LHCN-M2 (cell line): ENCODE measurements at places on chromosomes 12 and 14.

GRCh38 chr12:93795352-93795751, 118.2 kb downstream of the CRADD start:
- no peak for DNase-seq

GRCh38 chr12:13116259-13116658, 12.8 kb upstream of the GSG1 start:
- no peak for DNase-seq

GRCh38 chr12:67826946-67827720, 162.1 kb upstream of the IFNG-AS1 start:
- peak; percentile 42 for DNase-seq

GRCh38 chr12:26971963-26972362, 33.7 kb downstream of the FGFR1OP2 start:
- no peak for DNase-seq

GRCh38 chr12:99054601-99055128, 409.6 kb downstream of the APAF1 start:
- peak; percentile 3 for DNase-seq

GRCh38 chr14:36856095-36856878, 194.6 kb downstream of the PAX9 start:
- no peak for DNase-seq

DNA sequence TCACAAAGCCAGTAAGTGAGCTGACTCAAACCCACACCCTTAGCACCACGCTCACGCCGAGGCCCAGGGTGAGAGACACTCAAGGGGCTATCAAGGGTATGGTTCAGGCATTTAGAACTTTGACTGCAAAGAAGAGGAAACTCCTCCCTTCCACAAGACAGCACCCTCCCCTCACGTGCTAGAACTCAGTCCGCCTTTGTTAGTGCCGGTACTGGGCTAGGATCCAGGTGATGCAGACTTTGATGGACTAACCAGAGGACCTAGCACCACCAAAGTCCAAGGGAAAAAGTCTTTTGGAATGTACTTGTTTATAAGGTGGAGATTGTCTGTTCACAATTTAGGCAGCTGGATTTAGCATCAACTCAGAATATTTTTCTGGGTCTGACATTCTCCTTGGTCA, 33.7 kb downstream of the VWF start:
- no peak for DNase-seq

- peak; percentile 55 for DNase-seq
These were observed 64.4 kb downstream of the TTLL5 start for GRCh38 chr14:75725481-75725880.

DNA sequence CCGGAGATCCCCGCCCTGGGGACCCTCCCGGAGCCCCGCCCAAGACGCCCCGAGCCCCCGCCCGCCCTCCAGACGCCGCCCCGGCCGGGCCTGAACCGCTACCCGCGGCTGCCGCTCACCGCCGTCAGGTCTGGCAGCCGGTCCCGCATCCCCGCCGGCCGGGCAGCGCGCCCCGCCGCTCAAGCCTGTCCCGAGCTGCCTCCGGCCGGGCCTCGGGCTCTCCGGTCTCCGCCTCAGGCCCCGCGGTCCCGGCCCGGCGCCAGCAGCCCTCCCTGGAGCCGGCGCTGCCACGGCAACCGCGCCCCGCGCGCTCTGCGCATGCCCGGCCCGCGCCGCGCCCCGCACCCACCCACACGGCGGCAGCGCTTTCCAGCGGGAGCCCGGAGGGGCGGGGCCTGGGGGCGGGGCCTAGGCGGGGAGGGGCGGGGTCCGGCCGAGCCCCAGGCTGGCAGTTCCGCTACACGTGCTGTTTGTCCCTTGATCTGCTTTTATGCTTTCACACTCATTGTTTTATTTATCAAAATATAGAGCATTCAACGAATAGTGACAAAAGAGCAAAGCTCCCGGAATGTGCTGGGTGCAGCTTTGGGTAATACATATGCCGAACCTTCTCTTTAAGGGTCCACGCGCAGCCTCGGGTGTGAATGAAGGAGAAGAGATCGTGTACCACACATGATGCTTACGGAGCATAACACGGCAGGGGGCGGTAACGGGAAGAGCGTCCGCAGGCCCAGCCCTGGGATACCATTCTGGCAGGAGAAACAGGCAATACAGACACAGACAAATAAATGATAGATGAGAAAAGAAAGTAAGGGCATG, at the start of gene STX2:
TSS of gene STX2 (minus strand) at position 300 of the 819 bp plus-strand sequence. CDS start at position 149, 151 bp downstream.
- peak; percentile 81 for DNase-seq

DNA sequence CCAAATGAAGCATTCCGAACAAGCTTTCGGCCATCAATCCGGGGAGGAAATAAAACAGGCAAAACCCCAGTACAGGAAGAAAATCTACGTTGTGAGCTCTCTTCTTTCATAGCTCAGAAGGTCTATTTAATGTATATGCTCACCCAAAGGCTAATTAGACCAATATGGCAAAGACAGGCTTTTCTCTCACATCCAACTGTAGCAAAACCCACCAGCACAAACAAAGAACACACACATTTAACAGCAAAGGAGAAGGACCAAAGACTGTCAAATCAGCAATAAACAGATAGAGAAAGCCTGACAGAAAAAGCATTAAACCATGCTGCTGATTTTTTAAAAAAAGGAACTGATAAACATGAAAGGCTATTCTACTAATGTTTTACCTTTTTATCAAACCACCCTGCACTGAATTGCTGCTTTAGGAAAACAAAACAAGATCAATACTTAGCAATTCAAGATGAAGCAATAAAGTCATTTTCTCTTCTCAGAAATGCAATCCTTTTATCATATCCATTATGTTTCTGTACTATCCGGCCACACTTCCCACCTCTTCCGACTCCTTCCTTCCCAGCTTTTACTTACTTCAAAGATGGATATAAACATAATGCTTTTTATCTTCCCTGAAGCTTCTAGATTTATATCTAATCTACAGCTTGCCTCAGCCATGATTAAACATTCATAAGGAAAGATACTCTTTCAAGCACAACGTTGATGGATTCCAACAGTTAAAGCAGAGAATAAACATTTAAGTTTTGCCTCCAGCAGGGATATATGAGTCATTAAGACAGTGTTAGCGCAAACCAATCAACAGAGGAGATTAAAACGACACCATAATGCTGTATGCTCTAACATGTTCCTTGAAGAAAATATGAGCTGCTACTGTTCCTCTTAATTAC, 74.6 kb upstream of the BBS10 start:
- DNase-seq = no peak

- no peak for DNase-seq
These were observed 70.1 kb upstream of the PLXNC1 start for GRCh38 chr12:94078138-94078723.

- no peak for DNase-seq
These were observed 25.4 kb downstream of the CGRRF1 start for GRCh38 chr14:54535126-54535525.

GRCh38 chr12:113537046-113537750, 65.5 kb upstream of the LHX5 start:
- DNase-seq = no peak

- DNase-seq = peak; percentile 91
These were observed 64.5 kb upstream of the STK38L start for GRCh38 chr12:27179400-27180214.

- DNase-seq = no peak
These were observed 10.7 kb upstream of the TBC1D30 start for GRCh38 chr12:64813723-64814122.

DNA sequence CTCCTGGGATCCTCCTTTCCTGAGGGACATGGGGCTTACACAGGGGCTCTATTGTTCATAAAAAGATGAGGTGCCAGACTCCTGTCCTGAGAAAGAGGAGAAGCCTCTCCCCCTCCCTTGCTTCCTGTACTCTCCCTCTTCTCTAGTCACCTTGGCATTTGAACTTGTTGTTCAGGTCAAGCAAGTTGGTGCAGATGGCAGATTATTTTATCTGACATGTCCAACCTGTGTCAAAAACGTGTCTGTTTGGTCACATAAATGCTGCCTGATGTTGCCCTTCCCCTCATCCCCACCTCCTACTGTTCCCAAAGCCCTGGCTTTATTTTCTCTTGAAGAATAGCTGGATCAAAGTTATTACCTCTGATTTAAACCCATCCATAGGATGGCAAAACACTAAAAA, 154.8 kb downstream of the TMX1 start:
- DNase-seq = no peak

DNA sequence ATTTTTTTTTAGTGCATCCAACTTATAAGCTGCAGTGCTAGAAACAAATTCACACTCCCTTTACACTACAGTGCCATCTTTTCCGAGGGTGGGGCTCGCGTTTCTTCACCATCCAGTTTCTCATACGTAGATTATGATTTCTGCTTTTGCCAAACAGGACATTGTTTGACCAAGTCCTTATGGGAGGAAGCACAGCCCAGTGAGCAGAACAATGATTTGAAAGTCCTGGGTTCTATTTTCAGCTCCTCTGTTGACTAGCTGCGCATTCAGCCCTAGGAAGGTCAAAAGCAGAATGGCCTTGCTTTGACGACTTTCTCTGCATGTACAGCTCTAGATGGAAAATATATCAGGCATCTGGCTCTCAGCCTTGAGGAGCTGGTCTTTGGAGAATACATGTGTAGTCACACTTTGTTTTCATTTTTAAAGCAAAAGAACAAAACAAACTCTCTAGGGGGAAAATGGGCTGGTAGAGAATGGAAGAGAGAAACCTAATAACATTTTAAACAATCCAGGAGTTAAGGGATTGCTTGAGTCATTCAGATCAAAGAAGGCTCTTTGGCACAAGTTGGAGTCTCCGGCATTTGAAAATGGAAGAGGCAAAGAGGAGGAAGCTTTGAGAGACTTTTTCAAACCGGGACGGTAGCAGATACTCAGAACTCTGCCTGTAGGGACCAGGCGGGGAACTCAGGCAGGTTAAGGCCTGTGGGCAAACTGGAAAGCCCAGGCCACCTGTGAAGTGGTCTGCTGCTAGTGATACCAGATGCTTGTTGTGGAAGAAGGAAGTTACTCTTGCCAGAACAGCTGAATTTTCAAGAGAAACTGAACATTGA, 257.3 kb upstream of the PLEKHG7 start:
- no peak for DNase-seq

DNA sequence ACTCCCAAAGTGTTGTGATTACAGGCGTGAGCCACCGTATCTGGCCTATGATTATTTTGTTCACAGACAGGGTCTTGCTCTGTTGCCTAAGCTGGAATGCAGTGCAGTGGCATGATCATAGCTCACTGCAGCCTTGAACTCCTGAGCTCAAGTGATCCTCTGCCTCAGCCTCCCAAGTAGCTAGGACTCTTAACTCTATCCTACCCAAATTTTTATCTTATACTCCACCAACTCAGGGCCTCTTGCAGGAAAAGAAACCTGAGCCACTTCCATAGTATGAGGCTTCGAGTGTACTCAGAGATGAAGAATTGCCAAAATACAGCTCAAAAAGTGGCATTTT, 828 bp downstream of the MMAB start:
- no peak for DNase-seq

DNA sequence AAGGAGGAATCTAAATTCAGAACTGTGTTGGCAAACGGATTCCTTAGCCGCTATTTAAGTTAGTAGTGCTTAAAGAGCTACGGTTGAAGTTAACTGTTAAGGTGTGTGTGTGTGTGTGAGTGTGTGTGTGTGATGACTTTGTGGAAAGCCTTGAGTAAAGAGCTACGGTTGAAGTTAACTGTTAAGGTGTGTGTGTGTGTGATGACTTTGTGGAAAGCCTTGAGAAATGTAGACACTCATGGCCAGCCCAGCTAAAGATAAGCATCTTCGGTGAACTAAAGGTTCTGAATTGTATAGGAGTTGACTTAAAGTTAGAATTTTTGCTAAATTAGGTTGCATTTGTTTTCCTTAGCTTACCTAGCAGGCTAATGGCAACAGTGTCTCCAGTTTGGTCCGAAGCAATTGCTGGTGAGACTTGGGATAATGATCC, 1.4 kb downstream of the KTN1 start:
- no peak for DNase-seq

GRCh38 chr12:115794659-115795081, 482.8 kb downstream of the MED13L start:
- no peak for DNase-seq

- no peak for DNase-seq
These were observed 13.9 kb downstream of the ADGRD1 start for GRCh38 chr12:130967636-130968035.

GRCh38 chr14:80447392-80447791, 236.1 kb upstream of the DIO2 start:
- DNase-seq = no peak

GRCh38 chr14:97306133-97306759, 509.1 kb downstream of the VRK1 start:
- no peak for DNase-seq

- peak; percentile 44 for DNase-seq
These were observed 6.7 kb upstream of the DNAAF2 start for GRCh38 chr14:49641697-49642129.

DNA sequence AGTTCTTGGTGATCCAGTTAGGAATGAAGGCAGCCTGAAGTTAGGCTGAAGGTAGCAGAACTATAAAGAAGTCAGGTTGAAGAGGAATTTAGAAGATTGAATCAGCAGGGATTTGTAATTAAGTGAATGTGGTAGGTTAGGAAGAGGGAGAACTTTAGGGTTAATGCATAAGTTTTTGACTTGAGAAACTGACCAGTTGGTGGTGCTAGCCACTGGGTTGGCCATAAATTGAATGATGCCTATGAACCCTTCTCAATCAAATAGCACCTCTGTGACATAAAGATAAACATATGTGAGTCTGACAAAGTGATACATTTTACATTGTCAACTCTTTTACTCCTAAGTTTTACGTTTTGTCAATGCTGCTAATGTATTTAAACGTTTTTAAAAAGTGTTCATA, 290.6 kb upstream of the NAV3 start:
- peak; percentile 8 for DNase-seq

GRCh38 chr12:111773801-111774551, 7.2 kb downstream of the ALDH2 start:
- peak; percentile 77 for DNase-seq

DNA sequence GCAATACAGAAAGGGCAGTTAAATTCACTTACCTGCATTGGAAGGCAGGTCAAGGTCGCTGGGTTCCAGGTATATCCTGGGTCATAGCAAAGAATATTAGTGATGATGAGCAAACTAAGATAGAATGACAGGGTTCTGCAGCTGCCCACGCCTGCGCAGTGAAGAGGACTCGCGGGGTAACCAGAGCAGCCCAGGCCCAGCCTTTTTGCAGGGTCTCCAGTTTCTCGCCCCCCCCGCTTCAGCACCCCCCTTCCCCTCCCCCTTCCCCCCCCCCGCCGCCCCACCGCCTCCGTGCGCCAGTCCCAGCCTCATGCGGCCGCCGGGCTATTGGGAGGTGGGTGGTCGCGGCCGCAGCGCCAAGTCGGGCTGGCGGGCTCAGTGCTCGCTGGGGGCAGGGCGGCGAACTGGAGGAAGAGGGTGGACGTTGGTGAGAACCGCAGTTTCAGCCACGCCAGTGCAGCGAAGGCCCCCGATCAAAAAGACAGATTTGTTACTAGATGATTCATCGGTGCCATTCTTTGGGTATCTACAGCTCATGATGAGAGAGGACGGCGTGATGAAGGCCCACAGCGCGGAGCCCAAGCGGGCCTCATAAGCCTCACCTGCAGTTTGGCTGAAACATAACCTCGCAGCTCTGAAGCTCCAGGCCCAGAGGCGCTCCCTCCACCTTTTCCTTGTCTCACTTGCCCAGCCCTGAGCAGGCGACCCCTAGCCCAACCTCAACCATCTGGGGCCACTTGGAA, 20.2 kb downstream of the SLC2A3 start:
- DNase-seq = no peak

GRCh38 chr12:90770861-90771260, 184.1 kb downstream of the CCER1 start:
- DNase-seq = no peak
